Activated CD4-positive, CD25-positive, alpha-beta regulatory T cell treated with anti-CD3 and anti-CD28 coated beads, Interleukin-2, amount 50 U/mL, for 24 hours (primary cell): ENCODE measurements at places on chromosomes 7 and 10.

DNA sequence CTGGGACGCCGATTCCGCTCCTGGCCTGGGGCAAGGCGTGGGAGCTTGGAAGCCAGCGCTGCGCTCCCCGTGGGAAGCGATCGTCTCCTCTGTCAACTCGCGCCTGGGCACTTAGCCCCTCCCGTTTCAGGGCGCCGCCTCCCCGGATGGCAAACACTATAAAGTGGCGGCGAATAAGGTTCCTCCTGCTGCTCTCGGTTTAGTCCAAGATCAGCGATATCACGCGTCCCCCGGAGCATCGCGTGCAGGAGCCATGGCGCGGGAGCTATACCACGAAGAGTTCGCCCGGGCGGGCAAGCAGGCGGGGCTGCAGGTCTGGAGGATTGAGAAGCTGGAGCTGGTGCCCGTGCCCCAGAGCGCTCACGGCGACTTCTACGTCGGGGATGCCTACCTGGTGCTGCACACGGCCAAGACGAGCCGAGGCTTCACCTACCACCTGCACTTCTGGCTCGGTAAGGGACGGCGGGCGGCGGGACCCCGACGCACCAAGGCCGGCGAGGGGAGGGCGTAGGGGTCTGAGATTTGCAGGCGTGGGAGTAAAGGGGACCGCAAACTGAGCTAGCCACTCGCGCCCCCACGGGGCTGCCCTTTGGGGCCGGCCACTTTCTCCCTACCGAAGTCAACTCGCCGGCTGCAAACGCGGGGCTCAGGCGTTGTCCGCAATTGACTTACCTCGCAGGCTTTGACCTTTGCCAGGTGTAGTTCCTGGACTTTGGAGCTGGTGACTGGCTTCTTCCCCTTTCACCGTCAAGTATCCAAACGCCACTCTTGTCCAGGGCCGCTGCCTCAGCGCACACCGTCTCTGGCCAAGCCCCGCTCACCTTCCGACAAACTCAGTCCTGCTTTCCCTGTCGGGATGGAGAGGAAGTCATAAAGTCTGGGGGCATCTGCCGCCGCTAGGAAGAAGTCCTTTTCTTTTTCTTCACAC, at the start of gene SCIN:
Gene SCIN, plus strand, starts transcription at position 187 of the 928 bp plus-strand sequence. Its CDS starts 67 bp downstream, at position 254.
- ATAC-seq = peak; percentile 32

- no peak for ATAC-seq
These were observed 16.0 kb upstream of the KIF5B start for GRCh38 chr10:32072025-32072800.

DNA sequence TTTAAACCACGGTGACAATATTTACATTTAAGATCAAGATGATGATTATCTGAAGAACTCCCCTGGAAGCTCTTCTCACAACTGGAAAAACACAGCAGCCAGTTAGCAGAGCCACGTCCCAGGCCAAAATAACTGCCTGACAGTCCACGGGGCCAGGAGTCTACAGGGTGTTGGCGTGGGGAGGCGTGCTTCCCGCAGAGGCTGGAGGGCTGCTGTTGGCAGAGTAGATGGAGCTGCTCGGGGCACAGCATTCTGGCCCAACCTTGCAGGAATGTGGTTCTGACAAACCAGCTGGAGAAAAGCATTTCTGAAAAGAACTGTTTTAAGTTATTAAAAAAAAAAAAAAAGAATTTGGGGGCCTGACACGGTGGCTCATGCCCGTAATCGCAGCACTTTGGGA, 177.9 kb downstream of the EBF3 start:
- ATAC-seq = no peak

- peak; percentile 70 for ATAC-seq
These were observed 29.0 kb upstream of the IL6 start for GRCh38 chr7:22697876-22698606.

GRCh38 chr10:94012834-94013233, 19.1 kb downstream of the PLCE1 start:
- ATAC-seq = no peak

DNA sequence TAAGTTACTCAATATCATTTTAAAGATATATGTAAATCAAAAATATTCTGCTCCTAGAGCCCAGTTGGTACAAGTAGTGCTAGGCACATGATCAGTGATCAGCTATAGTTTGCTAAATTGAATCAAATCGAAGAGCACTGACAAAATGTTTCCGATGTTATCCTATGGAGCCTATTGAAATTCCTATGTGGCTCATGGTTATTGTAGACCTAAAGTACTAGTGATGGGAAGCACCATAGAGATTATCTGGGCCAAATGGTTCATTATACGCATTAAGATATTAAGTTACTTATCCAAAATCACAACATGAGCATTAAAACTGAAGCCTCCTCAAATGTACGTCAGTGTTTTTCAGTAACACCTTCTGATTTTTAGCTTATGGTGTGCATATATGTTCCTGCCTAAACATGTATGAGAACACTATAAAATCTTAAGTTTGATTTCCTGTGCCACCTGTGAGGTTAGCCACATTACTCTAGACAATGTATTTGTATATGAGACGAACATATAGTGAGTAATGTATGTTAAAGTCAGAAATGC, 103.2 kb downstream of the IQUB start:
- ATAC-seq = no peak

GRCh38 chr7:3518546-3518945, 217.5 kb downstream of the SDK1 start:
- ATAC-seq = no peak
